Right kidney (tissue), 9 donors: ENCODE measurements at places on chromosomes 5 and 9.

GRCh38 chr9:112093870-112094216 is 81.3 kb downstream of the SUSD1 start:
- DNase-seq = no peak

DNA sequence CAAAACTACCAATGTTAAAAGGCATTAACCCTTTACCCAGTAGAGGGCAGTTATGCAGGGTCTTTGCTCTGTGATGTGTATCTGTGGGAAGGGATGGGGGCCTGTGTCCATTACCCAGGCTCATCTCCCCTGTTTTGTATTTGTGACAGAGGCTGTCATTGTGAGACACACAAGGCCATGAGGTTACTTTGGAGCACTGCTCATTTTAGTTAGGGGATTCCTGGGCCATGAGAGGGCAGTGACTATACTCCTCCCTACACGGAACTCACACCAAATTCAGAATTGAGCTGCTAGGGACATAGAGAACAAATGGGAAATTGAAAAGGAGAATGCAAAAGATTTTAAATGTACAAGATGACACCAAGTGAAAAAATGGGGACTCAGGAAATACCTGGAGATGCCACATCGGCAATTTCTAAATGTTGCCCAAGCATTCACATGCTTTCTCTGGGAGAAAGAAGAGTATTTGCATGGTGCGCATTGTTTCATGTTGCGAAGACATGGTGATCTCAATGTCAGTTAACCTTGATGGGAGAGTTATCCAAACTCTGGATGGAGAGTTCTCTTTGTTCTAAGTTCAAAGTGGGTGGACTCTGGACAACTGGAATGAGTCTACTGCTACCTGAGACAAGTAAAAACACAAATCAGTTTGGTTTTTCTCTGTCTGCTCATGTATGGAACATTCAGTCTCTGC is 32.5 kb downstream of the C9orf152 start:
- no peak for DNase-seq

- DNase-seq = no peak
Measured at GRCh38 chr5:74294231-74294705, 346.3 kb downstream of the ENC1 start.

- DNase-seq = no peak
Measured at GRCh38 chr9:33265211-33265865, 489 bp downstream of the CHMP5 start.

DNA sequence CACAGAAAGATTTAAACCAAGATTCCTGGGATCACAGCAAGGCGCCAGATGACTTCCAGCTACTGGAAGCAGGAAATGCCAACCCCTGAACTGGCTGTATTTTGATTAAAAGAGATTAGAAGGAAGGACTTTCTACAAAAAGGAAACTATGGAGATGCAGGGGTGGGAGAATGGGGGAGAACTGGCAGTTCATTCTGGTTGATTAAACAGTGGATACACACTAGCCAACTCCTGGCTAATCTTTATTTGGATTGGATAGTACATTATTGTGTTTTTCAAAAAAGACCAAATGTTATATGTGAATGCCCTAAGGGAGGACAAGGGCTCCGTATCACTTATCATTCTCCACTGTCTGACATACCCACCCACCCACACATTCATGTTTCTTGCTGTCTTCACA is 93.2 kb downstream of the CDO1 start:
- DNase-seq = no peak

- DNase-seq = no peak
Measured at GRCh38 chr5:28374492-28374967, 1336.1 kb upstream of the CDH9 start.

DNA sequence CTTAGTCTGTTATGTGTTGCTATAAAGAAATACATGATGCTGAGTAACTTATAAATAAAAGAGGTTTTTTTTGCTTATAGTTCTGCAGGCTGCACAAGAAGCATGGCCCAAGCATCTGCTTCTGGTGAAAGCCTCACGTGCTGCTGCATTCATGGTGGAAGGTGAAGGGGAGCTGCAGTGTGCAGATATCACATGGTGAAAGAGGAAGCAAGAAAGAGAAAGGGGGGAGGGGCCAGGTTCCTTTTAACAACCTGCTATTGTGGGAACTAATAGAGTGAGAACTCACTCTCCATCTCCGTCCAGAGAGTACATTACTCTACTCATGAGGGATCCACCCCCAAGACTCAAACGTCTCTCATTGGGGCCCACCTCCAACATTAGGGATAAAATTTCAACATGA is 12.5 kb upstream of the PARP8 start:
- DNase-seq = no peak

DNA sequence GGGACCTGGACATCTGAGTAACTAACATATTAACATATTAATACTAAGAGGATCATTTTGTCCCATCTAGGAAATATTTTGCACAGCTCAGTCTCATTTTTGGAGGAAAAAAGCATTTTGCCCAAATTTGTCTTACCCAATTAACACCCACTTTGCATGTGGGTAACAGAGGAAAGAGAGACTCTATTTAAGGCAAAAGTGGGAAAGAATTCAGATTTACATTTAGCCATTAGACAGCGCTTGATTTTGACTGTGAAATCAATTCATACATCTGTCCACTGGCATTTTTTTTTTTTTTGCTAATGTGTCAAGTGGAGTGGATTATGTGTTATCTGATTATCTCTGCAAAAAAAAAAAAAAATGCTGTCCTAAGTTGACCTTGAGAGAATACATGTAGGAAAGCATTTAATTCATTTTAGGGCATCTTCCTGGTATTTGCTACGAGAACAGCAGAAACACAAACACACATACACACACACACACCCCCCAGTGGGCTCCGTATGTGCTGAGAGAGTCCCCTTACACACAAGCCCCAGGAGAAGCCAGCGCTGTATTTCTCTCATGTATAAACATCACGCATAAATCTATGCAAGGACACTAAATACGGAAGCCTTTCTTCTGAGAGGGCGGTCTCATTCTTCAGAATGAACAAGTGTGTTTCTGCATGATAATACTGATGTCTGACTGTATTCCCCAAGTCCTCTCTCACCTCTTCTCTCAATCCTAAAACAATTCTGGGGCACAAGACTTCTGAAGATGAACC is 202.0 kb upstream of the KLF9 start:
- no peak for DNase-seq
